Stimulated activated CD4-positive, alpha-beta T cell treated with anti-CD3 and anti-CD28 coated beads, TNF-alpha, amount 100 ng/mL, for 48 hours (primary cell): ENCODE measurements at places on chromosomes 12 and 14.

DNA sequence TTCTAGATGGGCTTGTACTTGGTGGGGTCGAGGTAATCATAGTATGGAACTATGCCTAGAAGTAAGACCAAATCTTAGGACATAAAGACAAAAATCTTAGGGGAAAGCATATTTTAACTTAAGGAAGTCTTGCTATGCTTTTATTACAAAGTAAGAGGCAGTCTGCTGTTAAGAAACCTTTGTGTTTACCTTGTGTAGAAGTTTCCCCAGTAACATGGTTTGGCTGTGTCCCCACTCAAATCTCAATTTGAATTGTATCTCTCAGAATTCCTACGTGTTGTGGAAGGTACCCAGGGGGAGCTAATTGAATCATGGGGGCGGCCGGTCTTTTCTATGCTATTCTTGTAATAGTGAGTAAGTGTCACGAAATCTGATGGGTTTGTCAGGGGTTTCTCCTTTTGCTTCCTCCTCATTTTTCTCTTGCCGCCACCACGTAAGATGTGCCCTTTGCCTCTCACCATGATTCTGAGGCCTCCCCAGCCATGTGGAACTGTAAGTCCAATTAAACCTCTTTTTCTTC lies 162.5 kb upstream of the ABCD2 start:
- DNase-seq: no peak

DNA sequence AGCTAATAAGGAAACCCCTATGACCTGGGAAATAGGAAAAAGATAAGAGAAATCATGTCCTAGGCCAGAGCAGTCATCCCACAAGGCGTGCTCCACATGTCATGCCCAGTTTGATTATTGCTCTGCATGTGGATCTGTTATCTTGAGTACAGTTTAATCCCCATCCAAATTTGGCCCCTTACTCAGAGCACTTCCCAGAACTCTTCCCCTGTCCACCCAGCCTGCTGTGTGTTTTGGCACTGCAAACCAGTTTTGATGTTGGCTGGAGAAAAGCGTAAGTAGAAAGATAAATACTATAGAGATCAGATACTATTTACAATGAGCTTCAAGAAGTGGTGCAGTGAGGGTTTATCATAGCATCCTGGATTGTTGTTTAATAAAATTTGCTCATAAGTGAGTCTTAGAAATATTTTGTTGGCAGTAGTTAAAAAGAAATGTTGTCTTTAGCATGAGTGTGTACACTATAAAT lies 83.8 kb downstream of the PTPRB start:
- DNase-seq: no peak

DNA sequence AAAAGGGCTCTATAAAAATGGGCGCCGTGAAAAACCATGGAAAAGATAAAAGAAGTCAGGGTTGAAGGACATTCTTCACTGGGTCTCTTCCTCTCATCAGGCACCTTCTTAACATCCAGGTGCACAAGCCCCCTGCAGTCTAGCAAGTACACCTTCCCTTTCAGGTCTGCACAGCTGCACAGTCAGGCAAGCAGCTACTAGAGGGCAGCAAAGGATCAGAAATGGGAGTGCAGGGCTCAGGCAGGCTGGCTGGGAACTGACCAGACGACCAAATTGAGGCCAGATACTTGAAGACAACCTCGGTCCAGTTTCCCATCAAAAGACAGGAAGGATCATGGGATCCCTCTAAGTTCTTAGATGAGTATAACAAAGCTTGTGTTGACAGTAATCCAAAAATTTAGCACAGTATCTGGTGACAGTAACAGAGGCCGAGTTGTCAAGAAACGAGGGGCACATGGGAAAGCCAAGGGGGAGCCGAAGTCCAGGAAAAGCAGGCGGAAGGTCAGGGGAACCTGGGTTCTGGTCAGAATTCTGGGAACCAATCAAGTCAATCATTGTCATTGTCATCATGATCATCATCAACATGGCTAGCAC lies 10.1 kb upstream of the GRIP1 start:
- DNase-seq: no peak

- DNase-seq: no peak
These were observed 1110.2 kb downstream of the GALC start for GRCh38 chr14:86882818-86883217.

GRCh38 chr12:7016958-7017571 lies 1.2 kb downstream of the LPCAT3 start:
- no peak for DNase-seq

DNA sequence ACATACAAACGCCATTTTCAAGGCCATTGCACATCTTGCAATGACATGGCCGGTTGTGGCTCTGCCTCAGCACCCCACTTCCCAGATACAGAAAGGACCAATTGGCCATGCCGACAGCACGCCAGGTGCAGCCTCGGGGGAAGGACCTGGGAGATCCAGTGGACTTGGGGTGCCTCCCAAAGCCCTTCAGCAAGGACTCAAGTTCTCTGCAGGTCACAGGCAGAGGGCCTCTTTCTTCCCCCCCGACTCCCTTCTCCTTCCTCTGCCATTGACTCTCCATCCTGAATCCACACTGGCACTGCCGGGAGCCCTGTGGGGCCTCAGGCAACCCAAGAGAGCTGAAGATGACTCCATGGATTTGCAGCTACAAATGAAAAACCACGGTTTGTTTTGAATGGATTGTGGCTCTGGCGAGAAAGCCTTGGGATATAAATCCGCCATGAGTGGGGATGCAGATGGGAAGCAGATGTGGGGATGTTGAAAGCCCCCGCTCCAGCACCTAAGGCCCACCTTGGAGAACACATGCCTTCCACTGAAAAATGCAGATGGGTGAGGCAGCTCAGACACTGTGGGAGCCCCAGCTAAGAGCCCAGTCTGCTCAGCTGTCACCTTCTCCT lies 35.1 kb upstream of the LTBP2 start:
- DNase-seq: no peak

- DNase-seq: no peak
These were observed 20.0 kb downstream of the SLC15A4 start for GRCh38 chr12:128803788-128804187.

DNA sequence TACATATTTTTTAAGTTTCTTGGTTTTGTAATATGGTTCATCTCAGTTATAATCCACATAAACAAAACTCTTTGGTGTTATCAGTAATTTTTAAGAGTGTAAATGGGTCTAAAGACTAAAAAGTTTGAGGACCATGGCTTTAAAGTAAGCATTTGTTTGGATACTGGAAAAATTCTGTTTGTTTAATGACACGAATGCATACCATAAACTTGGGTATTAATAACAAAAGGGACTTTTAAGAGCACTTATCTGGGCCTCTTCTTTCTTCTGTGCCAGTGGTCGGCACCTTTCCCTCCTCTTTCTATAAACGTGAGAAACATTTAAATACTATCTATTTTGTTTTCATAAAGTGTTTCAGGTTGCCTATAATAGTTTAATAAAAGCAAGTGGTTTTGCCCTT lies 47.4 kb downstream of the SAMD4A start:
- DNase-seq: no peak

GRCh38 chr12:98227162-98227561 lies 288.2 kb upstream of the TMPO start:
- DNase-seq: no peak

GRCh38 chr14:59629444-59630287 lies 53.1 kb upstream of the CCDC175 start:
- no peak for DNase-seq

GRCh38 chr12:128600886-128601285 lies 222.9 kb downstream of the SLC15A4 start:
- DNase-seq: no peak

DNA sequence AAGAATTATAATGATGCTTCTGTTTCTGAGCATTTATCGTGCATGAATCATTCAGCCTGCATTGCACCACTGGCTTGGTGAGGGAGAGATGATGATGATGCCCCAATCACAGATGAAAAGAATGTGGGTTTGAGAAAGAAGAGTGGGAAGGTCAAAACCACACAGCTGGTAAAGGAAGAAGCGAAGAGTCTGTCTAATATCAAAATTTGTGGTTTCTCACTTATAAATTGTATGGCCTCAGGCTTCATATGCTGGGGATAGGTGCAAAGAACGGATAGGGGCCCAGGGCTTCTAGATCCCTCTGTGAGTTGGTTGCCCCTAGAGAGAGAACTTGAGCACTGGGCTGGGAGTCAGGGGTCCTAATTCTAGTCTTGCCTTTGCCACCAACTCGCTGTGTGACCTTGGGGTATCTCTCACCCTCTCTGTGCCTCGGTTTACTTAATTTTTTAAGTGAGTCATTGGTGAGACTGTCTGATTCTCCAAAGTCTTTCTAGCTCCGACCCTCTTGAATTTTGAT lies 2.2 kb downstream of the OASL start:
- DNase-seq: peak; percentile 51

DNA sequence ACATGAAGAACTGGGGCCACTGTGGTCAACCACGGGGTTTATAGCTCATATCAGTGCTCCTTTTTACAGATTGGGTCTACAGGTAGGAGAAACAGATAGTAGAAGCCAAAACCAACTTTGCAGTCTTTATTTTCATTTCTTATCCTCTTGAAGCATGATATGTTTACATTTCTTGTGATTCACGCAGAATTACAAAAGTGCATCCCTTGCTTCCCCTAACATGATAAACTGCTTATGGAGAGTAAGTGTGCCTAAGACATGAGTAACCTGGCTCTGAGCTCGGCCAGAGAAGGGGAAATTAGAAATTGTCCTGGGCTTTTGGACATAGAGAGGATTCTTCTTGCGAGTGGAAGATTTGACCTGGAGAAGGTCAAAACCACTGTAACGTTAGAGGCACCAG lies 18.4 kb downstream of the PWP1 start:
- no peak for DNase-seq

GRCh38 chr12:68376901-68377300 lies 44.7 kb upstream of the MDM1 start:
- no peak for DNase-seq

DNA sequence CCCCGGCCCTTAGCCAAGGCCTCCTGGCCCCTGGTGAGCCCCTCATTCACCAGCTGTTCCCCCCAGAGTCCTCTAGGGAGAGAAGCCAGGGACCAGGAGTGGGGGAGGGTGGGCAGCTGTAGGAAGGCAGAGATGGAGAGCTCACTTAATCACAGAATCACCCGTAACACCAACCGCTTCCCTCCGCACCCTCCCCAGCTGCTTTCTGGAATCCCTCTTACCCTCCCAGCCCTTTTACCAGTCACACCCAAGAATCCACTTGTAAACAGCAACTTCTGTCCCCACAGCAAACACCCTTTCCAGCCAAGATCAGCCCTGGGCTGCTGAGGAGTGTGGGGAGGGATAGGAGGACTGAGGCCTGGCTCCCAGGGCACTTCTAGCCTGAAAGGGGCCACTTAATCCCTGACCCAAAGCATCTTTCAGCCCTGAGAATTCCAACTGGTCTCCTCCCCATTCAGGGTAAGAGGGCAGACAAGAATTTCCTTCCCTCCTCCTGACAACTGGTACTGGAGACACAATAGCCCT lies 18.8 kb downstream of the NCKAP5L start:
- DNase-seq: no peak

- no peak for DNase-seq
These were observed 12.5 kb downstream of the TAMALIN start for GRCh38 chr12:52019113-52019770.

DNA sequence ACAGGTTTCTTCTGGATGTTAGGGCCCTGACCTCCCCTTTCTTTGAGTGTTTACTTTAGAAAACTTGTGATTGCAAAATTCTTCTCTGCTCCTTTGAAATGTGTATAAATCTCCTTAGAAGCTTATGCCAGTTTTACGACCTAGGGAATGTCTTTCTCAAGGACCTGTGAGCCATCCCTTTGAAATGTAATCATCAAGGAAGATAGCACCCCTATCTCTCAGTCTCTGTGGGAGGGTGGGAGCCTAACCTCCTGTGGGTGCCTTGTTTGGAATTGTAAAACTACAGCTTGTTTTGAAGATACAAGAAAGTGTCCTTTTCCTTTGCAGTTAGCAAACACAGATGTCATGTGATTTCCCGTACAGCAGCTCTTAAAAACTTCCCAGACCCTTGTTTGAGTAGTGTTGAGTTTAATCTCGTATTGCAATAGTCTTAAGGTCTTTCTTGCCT lies 3.3 kb downstream of the OR10AD1 start:
- no peak for DNase-seq

- DNase-seq: no peak
These were observed 25.2 kb downstream of the WNK1 start for GRCh38 chr12:777550-778047.

DNA sequence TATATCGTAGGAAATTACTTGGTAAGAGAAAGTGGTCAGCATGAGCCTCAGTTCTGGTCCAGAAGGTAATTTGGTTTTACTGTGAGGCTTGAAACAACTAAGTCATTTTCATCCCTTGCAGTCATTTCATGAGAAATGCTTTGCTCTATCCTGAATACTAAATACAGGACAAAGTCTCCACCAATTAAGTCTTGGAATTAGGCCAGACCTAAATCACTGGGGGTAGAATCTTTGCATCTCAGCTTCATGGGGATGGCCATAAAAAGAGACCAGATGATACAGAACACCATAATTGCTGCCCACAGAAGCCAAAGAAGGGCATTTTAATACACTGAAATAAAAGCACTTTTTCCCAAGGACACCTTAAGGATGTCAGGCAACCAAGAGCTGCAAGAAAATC lies 277.9 kb upstream of the DCN start:
- no peak for DNase-seq

DNA sequence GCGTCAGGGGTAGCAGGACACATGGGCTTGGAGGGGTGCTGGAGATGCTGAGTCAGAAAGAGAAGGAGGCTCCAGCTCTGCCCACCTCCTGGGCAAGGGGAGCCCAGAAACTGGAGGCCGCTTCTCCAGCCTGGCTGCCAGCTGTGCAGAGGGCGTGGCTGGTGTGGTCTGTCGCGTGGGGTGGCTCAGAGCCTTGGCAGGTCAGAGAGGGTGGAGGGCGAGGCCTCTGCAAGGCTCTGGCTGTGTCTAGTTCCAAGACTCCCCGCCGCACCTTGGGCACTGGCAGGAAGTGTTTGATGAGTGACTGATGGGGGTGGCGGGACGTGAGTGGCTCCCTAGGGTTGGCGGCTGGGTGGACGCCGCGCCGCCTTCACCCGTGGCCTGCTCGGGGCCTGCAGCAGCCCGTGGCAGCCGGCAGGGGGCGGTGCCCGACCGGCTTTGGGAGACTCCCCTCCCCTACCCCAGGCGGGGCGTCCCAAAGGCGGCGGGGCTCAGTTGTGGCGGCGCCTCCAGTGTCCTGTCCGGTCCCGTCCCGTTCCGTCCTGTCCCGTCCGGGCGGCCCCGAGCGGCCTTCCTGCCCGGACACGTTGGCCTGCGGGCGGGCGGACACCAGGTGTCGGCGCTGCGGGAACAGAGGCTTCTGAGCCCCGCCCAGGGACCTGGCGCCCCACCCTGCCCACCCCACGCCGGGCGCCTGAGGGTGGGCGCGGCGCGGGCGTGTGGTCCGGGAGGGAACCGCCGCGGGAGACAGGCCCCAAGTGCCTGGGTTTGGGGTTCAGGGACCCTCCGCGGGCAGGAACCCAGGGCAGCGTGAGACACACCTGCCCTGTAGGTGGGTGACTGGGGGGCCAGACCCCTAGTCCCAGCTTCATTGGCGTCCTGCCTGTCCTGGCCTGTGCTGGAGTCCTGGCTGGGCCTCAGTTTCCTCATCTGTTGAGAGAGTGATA lies 39.7 kb downstream of the KRT80 start:
- DNase-seq: peak; percentile 59

- DNase-seq: no peak
These were observed 46.2 kb downstream of the WSCD2 start for GRCh38 chr12:108175310-108175709.

- no peak for DNase-seq
These were observed 369.8 kb downstream of the EMP1 start for GRCh38 chr12:13566292-13566691.

GRCh38 chr12:4117386-4118016 lies 156.1 kb upstream of the CCND2 start:
- no peak for DNase-seq

GRCh38 chr12:112887550-112887949 lies 19.2 kb upstream of the OAS1 start:
- DNase-seq: no peak
